ENCODE measurements at places on chromosomes 7 and 10.

GRCh38 chr7:56023500-56023899, 27.7 kb downstream of the PSPH start:
- no peak for DNase-seq

DNA sequence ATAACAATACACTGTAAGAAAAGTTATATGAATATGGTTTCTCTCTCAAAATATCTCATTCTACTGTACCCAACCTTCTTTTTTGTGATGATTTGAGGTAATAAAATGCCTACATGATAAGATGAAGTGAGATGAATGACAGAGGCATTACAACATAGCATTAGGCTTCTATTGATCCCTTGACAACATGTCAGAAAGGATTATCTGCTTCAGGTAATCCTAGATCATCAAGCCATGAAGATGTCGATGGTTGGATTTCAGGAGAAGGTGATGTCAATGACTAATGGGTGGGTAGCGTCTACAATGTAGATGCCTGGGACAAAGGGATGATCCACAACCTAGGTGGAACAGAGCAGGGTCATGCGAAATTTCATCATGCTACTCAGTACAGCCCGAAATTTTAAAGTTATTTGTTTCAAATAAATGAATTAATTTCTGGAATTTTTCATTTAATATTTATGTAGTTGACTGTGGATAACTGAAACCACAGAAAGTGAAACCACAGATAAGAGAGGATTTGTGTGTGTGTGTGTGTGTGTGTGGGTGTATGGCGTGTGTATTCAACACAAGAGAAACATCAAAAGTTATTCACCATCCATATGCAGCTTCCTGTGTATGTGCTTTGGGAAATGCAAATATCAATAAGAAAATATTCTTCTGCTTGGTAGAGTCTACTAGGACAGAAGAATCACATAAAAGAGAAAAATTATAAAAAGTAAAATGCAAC, 77.0 kb downstream of the MAGI2 start:
- no peak for DNase-seq

- DNase-seq: no peak
Measured at GRCh38 chr7:84195295-84196060, 889 bp upstream of the SEMA3A start.

DNA sequence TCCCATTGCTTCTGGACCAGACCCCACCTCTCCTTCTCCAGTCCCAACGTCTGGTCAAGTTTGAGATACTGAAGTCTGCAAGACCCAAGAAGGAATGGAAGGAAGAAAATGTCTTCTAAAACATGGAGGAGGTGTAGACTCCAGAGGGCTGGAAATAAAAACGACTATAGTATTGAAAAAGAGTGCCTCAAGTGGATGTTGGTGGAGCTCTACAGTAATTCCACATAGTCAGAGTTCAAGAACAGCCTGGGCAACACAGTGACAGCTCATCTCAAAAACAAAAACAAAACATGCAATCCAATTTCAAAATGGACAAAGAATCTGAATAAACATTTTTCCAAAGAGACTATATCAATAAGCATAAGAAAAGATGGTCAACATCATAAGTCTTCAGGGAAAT, 2.3 kb upstream of the PCGF6 start:
- DNase-seq: no peak

GRCh38 chr10:101131962-101132635, 999 bp downstream of the TLX1 start:
- DNase-seq: no peak

- no peak for DNase-seq
Measured at GRCh38 chr10:10995120-10995519, 22.6 kb upstream of the CELF2 start.

GRCh38 chr10:75838486-75838885, 407.1 kb downstream of the LRMDA start:
- DNase-seq: no peak

DNA sequence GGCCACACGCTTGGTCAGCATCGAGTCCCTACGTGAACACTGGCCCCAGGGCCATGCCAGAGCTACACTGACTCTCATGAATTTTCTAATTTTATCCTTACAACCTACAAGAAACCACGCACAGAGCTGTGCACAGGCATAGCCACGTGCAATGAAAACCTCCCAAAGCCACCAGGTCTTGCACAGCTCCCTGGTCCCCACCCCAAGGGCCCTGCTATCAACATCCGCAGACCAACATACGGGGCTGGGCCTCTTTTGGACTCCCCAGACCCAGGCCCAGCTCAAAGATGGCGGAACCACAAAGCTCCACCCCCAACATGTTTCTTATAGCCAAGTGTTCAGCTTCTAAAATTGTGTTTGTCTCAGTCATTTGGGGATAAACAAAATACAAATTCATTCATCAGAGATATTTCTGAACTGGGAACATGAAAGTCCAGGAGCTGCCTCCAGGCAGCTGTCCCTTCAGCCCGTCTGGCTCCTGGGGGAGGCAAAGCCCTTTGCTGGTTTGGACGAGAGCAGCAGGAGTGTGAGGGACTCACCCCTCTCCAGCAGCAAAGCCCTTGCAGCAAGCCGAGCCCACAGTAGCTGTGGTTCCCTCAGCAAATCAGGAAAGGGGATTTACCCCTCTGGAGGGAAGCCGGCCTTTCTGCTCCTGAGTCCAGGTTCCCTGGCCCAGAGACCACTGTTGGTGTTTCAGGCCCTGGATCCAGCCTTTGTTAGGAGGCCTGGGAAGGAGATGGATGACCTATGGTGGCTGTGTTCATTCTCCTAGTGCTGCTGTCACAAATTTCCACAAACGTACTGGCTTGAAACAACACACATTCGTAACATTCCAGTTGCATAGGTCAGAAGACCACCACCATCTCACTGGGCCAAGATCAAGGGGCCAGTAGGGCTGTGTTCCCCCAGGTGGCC, 75.1 kb downstream of the OAT start:
- peak; percentile 56 for DNase-seq

GRCh38 chr7:25857376-25858067, 294.5 kb upstream of the NFE2L3 start:
- no peak for DNase-seq

DNA sequence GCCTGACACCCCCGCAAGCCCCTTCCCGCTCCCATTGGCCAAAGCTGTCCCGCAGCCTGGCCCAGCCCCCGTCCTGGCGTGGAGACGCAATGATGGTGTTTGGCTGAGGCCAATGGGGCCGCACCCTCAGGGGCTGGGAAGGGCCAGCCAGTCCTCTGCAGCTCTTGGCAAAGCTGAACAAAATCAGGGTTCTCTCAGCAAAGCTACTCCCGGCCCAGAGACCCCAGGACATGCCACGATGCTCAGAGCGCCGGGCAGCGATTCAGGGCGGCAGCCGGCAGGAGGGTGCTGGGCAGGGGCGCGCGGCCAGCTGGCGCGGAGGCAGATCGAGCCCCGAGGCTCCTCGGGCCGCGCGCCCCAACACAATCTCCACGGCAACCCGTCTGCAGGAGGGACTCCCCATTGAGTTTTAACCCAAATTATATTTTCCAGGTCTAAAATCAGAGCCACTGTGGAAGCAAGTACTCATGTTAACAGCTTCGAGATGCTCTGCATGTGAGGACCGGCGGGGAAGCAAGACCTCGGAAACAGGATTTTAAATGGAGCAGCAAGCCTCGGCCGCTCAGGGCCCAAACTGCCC, 8.8 kb upstream of the CNPY1 start:
- no peak for DNase-seq

DNA sequence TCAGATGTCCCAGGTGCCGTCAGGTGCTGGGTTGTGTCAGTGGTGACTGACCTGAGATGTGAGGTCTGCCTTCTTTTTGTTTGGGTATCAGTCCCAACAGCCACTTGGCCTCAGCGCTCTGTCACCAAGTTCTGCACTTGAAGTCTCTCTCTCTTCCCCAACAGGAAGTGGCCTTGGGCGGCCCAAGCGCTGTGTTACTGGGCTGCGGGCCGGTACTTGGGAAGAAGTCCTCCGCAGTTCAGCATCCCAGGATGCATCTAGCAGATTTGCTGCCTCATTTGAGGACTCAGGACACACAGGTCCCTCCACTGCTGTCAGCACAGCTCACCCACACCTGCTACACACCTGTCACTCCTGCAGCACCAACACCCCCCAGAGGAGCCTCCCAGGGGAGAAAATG, 40.1 kb downstream of the LYZL2 start:
- peak; percentile 83 for DNase-seq

DNA sequence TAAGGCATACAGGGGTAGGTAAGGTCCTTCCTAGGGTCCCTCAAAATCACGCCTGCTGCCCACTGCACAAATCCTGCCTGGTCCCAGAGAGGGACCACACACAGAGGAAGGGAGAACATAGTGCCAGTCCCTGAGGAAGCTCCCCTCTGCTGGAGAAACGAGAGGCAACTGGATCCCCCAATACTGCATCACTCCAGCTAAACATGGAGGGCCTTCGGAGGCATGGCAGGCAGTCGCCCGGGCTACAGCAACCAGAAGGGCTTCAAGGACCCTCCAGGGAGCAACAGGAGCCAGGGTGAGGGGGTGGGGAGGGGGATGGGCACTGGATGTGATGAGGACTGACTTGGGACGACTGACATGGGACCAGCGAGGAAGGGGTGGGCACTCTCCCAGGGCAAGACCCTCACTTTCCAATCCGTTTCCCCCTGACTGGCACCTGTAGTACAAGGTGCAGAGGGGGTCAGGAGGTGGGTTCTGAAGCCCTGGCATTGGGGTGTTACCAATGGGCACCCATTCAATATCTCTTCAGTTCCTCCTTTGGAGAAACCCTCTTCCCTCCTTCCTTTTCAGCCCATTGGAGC, 21.7 kb downstream of the DDIT4 start:
- no peak for DNase-seq

GRCh38 chr10:3486346-3487065, 298.5 kb downstream of the KLF6 start:
- no peak for DNase-seq

DNA sequence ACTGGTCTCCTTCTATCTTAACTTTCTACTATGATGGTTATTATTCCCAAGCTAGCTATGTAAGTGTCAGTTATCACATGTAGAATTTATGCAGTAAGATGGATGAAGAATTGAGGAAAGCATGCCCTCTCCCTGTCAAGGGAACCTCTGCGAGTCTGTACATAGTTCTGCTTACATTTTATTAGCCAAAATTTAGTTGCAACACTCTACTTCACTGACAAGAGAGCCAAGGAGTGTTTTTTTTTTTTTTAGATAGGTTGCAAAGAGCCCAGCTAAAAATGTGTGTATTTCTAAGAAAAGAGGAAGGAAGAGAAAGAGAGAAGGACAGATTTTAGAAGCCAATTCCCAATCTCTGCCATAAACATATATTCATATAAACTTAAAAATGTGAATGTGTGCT, 357.7 kb upstream of the LRRN3 start:
- DNase-seq: no peak

GRCh38 chr10:50347394-50347802, 96.1 kb upstream of the ASAH2 start:
- no peak for DNase-seq

- DNase-seq: no peak
Measured at GRCh38 chr10:76491216-76491615, 1059.8 kb downstream of the LRMDA start.

GRCh38 chr7:119571666-119572065, 701.3 kb upstream of the KCND2 start:
- DNase-seq: no peak

DNA sequence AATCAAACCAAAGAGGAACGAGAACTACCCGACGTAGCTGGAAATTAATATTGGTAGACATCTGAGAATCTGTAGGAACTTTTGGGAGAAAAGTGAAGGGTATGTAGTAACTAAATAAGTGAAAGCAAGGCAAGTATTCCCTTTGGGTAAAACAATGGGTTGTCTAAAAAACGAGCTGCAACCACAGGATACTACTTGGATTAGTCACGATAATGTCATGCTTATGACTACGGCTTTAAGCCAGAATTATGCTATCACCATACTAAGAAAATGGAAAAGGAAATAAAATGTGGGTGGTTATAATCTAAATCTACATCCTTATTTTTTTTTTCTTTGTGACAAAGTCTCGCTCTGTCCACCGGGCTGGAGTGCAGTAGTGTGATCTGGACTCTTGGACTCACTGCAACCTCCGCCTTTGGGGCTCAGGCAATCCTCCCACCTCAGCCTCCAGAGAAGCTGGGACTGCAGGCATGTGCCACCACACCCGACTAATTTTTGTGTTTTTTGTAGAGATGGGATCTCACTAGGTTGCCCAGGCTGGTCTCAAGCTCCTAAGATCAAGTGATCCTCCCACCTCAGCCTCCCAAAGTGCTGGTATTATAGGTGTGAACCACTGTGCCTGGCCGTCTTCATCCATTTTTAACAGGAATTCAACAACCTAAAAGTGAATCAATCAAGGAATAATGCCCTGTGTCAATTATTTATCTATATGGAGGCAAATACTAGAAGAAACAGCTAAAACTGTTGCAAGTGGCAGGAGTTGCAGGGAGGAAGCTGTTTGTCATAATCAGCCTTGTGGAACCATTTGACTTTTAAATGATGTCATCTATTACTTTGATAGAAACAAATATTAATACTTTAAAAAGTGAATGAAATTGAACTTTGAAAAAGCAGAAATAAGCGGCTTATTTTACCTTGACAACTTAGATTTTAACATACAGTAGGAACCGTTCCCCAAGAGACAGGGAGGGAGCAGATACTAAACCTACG, 189.3 kb downstream of the PRPF18 start:
- DNase-seq: no peak

DNA sequence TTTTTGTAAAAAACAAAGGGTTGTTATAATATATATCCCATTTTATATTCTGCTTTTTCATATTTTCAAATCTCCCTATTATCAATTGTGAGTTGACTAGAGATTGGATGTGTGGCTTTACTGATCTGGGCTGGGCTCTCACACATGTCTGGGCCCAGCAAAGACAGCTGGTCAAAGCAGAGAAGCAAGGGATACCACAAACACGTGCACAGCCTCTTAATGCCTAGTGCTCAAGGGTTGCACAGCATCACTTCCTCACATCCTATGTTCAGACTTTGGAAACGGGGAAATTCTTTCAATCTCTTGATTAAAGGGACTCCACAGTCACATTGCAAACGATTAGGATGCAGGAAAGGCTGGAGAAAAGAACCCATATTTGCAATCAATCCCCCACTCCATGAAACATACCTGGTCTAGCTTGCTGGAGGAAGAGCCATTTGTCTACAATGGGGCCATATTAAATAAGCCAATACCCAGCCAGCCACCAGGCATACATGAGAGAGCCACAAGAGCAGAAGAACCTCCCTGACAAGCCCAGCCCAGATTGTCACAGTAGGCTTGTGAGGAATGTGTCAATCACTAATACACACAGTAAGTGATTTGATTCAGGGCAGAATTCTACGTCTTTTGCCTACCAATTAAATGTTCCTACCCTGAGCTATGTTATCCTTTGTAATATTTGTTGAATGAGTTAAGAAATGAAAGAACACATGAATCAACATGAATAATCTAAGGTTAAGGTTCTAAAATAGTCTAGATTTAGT, 431.2 kb downstream of the TNS3 start:
- DNase-seq: no peak

DNA sequence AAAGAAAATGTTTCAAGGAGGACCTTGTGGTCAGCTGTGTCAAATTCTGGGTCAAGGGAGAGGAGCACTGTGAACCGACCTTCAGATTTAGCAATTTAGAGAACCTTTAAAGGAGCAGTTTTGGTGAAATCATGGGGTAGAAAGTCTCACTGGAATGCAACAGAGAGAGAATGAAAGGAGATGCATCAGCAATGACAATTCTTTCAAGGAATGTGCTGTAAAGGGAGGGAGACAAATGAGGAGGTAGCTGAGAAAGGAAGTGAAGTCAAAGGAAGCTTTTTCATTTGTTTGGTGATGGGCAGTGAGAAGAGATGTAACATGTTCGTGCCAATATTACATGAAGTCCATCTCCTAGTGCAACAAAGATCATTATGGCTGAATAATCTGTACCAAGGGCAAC, 166.0 kb downstream of the TSPAN12 start:
- DNase-seq: no peak

- no peak for DNase-seq
Measured at GRCh38 chr7:49264530-49264929, 340.2 kb downstream of the CDC14C start.

GRCh38 chr10:125627646-125628045, 55.3 kb downstream of the TEX36 start:
- DNase-seq: no peak
